Lung microvascular endothelial cell (primary cell): ENCODE measurements at places on chromosomes 1 and 21. TPM values are rescaled to one million over a fixed set of nuclear protein-coding genes. Genes with fewer than 3 reads are reported as not detected.

Gene LCA5L
- 0.22 and 0.40 TPM in 2 replicates for total RNA-seq

Gene FLG2
- total RNA-seq = not detected in 2 replicates

Gene TARS2
- 8.7 TPM in 2 replicates for total RNA-seq

Gene LRRIQ3
- under 0.01 and 0.22 TPM in 2 replicates for total RNA-seq

Gene PLD5
- not detected in 2 replicates for total RNA-seq

Gene POU3F1
- under 0.01 TPM in 1 of 2 replicates, not detected in the other for total RNA-seq

Gene ESPN
- total RNA-seq = 0.20 and 0.65 TPM in 2 replicates

Gene DISP1
- 0.65 and 0.79 TPM in 2 replicates for total RNA-seq

Gene IFNLR1
- total RNA-seq = under 0.01 TPM in 1 of 2 replicates, not detected in the other

Gene KRTAP13-2
- not detected in 2 replicates for total RNA-seq

Gene COL16A1
- 0.44 and 0.79 TPM in 2 replicates for total RNA-seq

Gene OR6K3
- total RNA-seq = not detected in 2 replicates

Gene TAF1A
- 2.0 and 2.4 TPM in 2 replicates for total RNA-seq

Gene SERINC2
- 5.2 and 9.1 TPM in 2 replicates for total RNA-seq

Gene WNT4
- 0.22 and 0.40 TPM in 2 replicates for total RNA-seq

Gene C1orf115
- total RNA-seq = 44.2 and 92.7 TPM in 2 replicates

Gene ETV3L
- not detected in 2 replicates for total RNA-seq

Gene RNU1-2
- under 0.01 and 5,258 TPM in 2 replicates for total RNA-seq

Gene BTBD8
- 1.3 and 2.4 TPM in 2 replicates for total RNA-seq

Gene PCP4L1
- total RNA-seq = not detected in 2 replicates

Gene FCAMR
- total RNA-seq = not detected in 2 replicates

Gene RGS1
- not detected in 2 replicates for total RNA-seq

Gene LCE1C
- not detected in 2 replicates for total RNA-seq

Gene LCE1E
- total RNA-seq = not detected in 2 replicates

Gene HSD3B1
- total RNA-seq = not detected in 2 replicates
